ENCODE measurements at places on chromosomes 2 and 18.

- no peak for DNase-seq
Measured at GRCh38 chr2:166282154-166282553, 93.6 kb downstream of the SCN9A start.

- no peak for DNase-seq
Measured at GRCh38 chr2:192298664-192299063, 103.9 kb upstream of the TMEFF2 start.

DNA sequence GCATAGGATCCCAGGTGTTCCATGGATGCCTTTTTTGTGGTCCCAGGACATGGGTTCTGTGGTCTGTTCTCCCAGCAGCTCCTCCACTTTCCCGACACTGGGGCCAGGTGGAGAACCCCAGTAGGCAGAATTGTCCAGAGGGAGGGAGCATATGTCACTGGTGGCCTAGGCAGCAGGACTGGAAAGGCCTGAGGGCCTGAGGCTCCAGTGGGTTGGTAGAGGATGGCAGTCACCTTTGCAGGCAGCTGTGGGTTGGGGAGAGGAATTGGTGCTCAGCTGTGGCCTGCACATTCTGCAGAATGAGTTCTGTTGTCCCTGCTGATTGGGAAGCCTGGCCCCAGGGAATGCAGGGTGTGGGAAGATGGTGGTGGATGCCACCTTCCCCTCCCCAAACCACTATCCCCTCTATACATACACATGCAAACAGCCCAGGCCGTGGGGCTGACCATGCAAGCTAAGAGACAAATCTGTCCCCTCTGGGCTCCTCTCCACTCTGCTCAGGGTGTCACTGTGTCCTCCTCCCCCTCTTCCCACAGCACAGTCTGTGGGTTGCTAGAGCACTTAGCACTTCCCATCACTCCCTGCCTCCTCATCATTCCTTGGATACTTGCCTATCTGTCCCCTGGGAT is 11.4 kb downstream of the CTIF start:
- DNase-seq: no peak

DNA sequence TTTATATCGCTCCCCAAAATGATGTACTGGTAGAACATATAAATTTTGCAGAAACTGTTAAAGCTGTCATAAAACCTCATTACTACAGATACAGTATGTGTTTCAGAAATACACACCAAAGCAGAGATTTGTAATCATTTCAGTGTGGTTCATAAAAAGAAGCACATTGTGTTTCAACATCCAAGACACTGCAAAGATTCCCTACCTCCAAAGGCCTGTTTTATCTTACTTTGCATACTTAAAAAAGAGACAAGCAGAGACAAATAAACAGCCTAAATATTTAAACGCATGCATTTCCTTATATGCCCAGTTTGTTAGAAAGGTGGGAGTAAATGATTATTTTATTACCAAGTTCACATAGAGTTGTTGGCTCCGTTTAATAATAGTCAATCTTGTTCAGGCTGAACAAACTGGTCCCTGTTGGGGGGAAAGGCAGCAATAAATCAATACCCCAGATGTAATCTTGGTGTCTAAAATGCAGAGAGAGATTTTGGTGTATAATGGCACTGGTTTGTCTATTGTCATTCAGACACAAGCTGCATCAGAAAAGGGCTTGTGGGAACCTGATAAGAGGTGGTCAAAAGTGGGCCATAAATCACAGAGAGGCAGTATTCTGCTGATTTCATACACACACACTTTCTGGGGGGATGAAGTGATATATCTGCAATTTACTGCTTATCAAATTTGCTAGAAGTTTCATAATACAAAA is 321.4 kb upstream of the ETAA1 start:
- DNase-seq: no peak

- DNase-seq: no peak
Measured at GRCh38 chr18:8301427-8302172, 307.6 kb upstream of the RAB12 start.

GRCh38 chr2:35408320-35408719 is 947.3 kb upstream of the CRIM1 start:
- no peak for DNase-seq

GRCh38 chr2:42194428-42194827 is 25.3 kb downstream of the EML4 start:
- no peak for DNase-seq

GRCh38 chr18:40897884-40898283 is 1057.2 kb upstream of the PIK3C3 start:
- no peak for DNase-seq

- DNase-seq: no peak
Measured at GRCh38 chr18:12309683-12310198, 1.7 kb downstream of the TUBB6 start.

GRCh38 chr2:197460649-197461048 is 7.3 kb downstream of the COQ10B start:
- DNase-seq: no peak

- no peak for DNase-seq
Measured at GRCh38 chr2:95313296-95314131, 16.4 kb downstream of the KCNIP3 start.

GRCh38 chr2:96663829-96664228 is 21.3 kb downstream of the FER1L5 start:
- peak; percentile 44 for DNase-seq

- DNase-seq: peak; percentile 63
Measured at GRCh38 chr2:239824866-239825704, 200.1 kb downstream of the NDUFA10 start.

- DNase-seq: peak; percentile 83
Measured at GRCh38 chr2:129758784-129759471, 220.5 kb upstream of the RAB6C start.

- DNase-seq: peak; percentile 79
Measured at GRCh38 chr2:96114903-96115581, 1.3 kb downstream of the ADRA2B start.

GRCh38 chr2:218516614-218517013 is 51.5 kb downstream of the USP37 start:
- DNase-seq: no peak
